NCI-H1092 treated with DMSO at 0.1 percent for 48 hours (cell line): ENCODE measurements at places on chromosomes 7 and 10.
A peak's percentile ranks its signal among the peaks of the same experiment; 100 is the strongest.

DNA sequence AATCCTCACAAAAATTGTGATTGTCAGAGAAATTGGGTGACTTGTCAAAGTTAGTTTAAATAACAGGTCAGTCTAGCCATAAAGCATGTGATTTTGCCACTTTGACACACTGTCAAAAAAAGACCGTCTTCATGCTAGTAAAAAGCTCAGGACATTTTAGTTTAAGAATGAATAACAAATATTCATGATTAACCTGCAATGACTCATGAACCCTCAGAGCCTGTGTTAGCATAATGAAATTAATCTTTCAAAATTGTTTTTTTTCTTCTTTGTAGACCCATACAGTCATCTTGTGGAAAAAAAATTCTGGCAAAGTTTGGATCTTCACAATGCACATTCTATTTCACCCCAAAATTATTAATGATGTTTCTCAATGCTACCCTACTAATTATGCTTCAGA lies 255.2 kb upstream of the POT1 start:
- DNase-seq, result no peak

GRCh38 chr10:114308531-114309363 lies 69.7 kb downstream of the VWA2 start:
- DNase-seq, result peak; percentile 16

- no peak for DNase-seq
Observed at GRCh38 chr10:80156216-80156615, 23.7 kb downstream of the PLAC9 start.

- DNase-seq, result no peak
Observed at GRCh38 chr10:3324612-3325038, 152.0 kb upstream of the PITRM1 start.

- DNase-seq, result no peak
Observed at GRCh38 chr7:78803501-78804127, 649.9 kb downstream of the MAGI2 start.

GRCh38 chr7:55053651-55054571 lies 35.1 kb downstream of the EGFR start:
- DNase-seq, result no peak

GRCh38 chr10:111083222-111084095 lies 6.6 kb downstream of the ADRA2A start:
- no peak for DNase-seq

- DNase-seq, result peak; percentile 21
Observed at GRCh38 chr10:124601431-124602120, 140.0 kb downstream of the LHPP start.

GRCh38 chr10:124521429-124521871 lies 59.8 kb downstream of the LHPP start:
- no peak for DNase-seq

GRCh38 chr7:101108961-101109360 lies 17.9 kb upstream of the SERPINE1 start:
- no peak for DNase-seq

DNA sequence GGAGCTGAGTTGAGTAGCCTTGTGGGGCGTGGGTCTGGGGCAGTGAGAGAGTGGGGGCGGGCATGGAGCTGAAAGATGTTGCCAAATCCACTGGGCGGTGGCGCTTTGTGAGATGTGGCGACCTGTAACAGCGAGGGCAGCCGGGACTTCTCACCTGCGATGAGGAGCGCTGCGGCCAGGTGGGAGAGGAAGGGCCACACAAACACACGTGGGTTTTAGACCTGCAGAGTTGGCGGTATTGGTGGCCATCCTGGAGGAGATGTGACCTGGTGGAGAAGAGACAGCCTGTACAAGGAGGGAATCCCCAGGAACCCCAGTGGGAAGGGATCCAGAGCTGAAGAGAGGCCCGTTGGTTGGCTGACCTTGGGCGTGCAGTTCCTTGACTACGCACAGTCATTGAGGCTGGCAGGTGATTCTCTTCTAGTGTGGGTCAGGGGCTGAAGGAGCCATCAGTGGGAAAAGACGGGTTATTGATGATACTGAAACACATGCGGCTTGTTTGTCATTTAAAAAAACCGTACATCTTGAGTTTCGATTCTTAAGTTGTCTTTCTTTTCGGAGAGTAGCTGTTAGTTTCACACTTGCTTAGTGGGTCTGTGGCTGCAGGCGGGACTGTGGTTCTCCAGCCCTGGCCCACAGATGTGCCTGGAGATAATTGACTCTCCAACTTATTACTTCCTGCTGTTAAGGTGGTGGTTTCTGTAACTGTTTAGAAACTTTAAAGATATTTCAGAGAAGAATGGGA lies 2.4 kb downstream of the CHST12 start:
- DNase-seq, result no peak

GRCh38 chr10:45673074-45673648 lies 589 bp upstream of the ZFAND4 start:
- peak; percentile 19 for DNase-seq

GRCh38 chr7:100493476-100494264 lies 9.9 kb downstream of the NYAP1 start:
- DNase-seq, result no peak

GRCh38 chr7:130444234-130444633 lies 3.4 kb upstream of the CEP41 start:
- no peak for DNase-seq

GRCh38 chr10:48575901-48576300 lies 29.0 kb downstream of the ARHGAP22 start:
- DNase-seq, result no peak
